B cell (primary cell): ENCODE measurements at places on chromosomes 11 and 22. TPM values are rescaled to one million over a fixed set of nuclear protein-coding genes. Genes with fewer than 3 reads are reported as not detected.

DNA sequence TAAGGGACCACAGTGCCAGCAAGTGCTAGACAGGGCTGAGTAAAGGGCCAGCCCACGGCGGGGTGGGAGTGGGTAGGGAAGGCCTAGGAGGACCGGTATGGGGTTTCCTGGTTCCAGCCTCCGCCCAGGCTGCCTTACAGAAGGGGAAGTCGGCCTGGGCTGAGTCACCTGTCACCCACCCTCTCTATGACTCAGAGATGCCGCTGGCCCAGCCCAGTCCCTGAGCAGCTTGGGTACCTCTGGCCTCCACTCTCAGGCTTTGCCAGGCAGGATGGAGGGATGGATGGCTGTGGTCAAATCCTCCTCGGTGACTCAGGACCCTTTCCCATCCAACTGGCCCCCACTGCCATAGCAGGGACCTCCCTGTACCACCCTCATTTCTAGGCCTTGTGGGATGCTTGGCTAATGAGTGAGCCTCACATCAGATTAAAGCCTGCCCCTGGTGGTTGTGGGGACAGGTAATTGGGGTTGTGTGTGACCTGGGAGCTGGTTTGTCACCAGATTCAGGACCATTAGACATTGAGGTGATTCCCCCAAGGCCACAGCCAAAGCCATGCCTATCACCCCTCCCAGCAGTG is 13.9 kb downstream of the SLC35E4 start:
- DNase-seq = peak; percentile 30

- DNase-seq = no peak
Observed at GRCh38 chr22:22074634-22075381, 92.2 kb upstream of the TOP3B start.

GRCh38 chr11:75315439-75315805 is 36.0 kb downstream of the ARRB1 start:
- no peak for DNase-seq

- no peak for DNase-seq
Observed at GRCh38 chr11:17713851-17714250, 5.5 kb upstream of the MYOD1 start.

DNA sequence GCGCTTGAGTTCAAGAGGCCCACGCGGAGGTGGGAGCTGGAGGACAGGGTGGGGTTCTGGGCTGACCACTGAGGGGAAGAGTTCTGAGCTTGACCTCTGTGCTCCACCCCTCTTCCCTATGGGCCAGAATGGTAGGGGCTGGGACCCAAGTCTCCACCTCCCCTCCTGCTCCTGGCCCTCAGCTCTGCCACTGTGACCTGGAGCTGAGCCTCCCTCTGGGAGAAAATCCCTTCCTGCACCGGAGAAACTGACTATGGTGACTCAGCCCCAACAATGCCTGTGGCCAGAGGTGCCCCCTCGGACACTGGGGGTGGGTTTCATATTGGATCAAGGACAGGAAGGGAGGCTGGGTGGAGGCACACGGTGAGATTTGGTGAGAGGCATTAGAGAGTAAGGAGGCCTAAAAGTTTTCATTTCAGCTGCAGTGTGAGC is 23.0 kb downstream of the RELT start:
- DNase-seq = peak; percentile 20

GRCh38 chr22:47543447-47543846 is 781.0 kb downstream of the TBC1D22A start:
- DNase-seq = no peak

- DNase-seq = no peak
Observed at GRCh38 chr22:32808038-32808445, 6.5 kb downstream of the TIMP3 start.

DNA sequence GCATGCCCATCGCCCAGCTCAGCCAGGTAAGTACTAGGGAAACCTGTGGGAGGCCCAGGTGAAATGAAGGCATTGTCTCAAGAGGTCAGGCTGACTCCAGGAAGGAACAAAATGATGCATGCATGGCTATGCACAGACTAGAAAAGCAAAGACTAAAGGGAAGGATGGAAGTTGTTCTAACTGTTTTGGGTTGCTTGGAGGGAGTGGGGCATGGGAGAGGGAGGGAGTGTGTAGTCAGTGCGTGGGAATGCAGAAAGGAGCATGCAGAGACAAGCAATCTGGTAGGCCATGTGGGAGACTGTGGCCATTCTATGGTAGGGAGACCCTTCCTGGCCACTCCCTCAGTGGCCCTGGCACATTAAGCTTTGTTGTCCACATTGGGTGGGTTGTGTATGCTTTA is 2.9 kb downstream of the MICAL3 start:
- no peak for DNase-seq

SLC2A11 gene
- total RNA-seq = 54.3 and 61.5 TPM in 2 replicates

RAG1 gene
- 0.10 and 0.37 TPM in 2 replicates for total RNA-seq

C11orf87 gene
- total RNA-seq = not detected in 2 replicates

HSPB2 gene
- total RNA-seq = not detected in 2 replicates
